ENCODE measurements at places on chromosomes 5 and 9. TPM values are rescaled to one million over a fixed set of nuclear protein-coding genes. Genes with fewer than 3 reads are reported as not detected.

Gene PCDHGA7
- 1.9 TPM for total RNA-seq

DNA sequence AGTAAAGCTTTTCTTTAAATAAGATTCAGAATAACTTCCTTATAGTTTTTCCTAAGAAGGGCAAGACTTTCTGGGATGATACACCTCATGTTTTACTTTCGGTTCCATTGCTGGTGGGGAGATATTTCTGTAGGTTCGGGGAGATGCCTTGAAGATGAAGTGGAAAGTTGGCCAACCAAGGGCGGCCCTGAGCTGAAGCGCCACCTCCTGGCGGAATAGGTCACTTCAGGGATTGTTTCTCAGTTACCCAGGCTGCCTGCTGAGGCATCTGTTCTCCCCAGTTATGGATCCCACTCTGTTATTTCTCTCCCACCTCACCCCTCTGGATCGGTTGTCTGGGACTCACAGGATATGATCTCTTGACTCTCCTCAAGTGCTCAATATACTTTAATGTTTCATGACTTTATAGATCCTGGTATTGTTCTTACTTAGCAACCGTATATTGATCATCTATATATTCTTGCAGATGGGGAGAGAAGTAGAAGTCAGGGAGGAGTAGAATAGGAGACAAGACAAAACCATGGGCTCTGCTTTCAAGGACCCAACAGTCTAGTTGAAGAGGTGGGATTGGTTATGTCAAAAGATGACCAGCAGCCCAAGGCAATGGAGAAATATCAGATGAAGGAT, 23.4 kb downstream of the MEGF10 start:
- DNase-seq, result peak; percentile 27

DNA sequence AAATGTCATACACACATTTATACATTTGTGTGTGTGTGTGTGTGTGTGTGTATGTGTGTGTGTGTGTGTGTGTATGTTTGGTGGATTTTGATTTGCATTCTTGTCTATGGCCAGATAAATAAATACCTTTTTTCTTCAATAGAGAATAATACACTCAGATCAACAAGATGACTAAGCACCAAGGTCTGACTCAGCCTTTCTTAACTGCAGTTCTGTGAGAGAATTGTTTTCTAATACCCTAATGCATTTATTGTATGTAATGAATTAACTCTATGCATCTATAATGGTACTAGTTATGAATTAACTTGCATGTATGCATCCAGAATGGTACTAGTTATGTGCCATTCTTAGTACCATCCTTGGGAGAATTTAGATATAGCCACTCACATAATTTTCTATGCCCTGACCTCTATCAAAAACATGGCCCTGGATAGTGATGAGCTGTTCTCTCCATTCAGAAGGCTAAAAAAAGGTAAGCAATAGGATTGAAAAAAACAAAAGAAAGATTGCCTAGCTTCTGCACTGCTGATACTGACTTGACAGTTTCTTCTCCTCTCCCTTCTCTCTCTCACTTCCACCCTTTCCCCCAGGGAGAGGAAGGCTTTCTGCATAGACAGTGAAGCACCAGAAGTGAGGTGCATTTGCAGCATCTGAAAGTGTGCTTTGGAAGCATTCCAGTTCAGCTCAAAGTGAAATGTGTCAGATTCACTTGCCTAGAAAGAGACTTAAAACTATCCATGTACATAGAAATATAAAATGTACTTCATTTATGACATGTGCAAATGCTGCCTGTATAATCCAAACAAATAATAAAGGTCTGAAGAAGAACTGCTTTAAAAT, 55.1 kb upstream of the CCDC112 start:
- DNase-seq, result no peak

GRCh38 chr5:167810573-167810972, 480.9 kb upstream of the WWC1 start:
- no peak for DNase-seq

Gene CDKN2B
- 4.5 TPM for total RNA-seq

DNA sequence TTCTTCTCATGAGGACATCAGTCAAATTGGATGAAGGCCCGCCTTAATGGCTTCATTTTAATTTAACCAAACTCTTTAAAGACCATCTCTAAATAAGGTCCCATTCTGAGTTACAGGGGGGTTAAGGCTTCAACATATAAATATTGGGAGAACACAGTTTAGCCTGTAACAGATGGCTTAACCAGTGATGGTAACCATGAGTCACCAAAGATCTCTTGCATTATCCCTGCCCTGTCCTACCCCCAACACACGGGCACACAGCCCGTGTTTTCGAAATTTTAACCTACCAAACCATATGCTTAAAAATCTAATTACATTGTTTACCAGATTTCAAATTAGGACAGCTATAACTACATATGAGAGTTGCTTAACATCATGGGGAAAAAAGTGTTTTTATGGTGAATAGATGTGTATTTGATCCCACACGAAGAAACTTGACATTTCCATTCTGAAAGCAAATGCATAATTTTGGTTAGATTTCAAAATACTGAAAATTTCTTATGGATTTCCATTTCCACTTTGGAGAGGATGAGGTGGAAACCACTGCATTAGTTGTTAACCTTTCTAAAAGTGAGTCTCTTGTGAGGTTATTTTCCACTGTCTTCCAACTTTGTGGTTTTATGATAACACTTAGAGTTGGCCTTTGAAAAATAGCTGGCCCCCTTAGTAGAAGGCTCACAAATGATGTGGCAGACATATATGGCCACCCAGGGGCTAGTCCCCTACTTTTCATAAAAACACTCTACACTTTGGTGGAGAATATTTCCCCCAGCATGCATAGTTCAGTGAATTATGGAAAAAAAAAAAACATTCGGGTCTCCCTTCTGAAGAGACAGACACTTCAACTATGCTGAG, 849.3 kb downstream of the TLE1 start:
- no peak for DNase-seq

Gene DNAH5
- 0.03 TPM for total RNA-seq

GRCh38 chr5:172434251-172434650, 20.1 kb downstream of the SH3PXD2B start:
- no peak for DNase-seq

- DNase-seq, result no peak
Measured at GRCh38 chr5:40378396-40379177, 301.1 kb upstream of the PTGER4 start.

- DNase-seq, result no peak
Measured at GRCh38 chr5:50501491-50502228, 60.6 kb upstream of the EMB start.

- no peak for DNase-seq
Measured at GRCh38 chr9:2216591-2216990, 201.4 kb downstream of the SMARCA2 start.

DNA sequence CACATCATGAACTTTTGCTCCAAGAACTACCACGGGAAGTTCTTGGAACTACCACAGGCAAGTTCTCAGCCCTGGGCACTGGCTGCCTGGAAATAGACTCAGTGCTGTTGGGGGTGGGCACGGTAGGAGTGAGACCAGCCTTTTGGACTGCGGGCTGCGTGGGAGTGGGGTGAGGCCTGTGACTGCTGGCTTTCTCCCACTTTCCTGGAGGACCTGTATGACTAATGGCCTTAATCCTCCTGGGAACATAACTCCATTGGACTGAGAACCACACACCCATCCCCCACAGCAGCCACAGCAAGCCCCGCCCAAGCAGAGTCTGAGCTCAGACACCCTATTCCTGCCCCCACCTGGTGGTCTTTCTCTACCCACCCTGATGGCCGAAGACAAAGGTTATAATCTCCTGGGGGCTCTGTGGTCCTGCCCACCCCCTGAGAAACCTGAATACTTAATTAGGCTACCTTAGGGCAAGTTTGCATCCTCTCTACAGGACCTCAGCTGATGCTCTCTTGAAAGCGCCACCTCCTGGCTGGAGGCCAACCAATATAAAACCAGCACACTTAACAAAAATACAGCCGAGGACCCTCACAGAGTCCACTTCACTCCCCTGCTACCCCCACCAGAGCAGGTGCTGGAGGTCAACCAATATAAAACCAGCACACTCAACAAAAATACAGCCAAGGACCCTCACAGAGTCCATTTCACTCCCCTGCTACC, 112.6 kb downstream of the CACNA1B start:
- DNase-seq, result no peak

DNA sequence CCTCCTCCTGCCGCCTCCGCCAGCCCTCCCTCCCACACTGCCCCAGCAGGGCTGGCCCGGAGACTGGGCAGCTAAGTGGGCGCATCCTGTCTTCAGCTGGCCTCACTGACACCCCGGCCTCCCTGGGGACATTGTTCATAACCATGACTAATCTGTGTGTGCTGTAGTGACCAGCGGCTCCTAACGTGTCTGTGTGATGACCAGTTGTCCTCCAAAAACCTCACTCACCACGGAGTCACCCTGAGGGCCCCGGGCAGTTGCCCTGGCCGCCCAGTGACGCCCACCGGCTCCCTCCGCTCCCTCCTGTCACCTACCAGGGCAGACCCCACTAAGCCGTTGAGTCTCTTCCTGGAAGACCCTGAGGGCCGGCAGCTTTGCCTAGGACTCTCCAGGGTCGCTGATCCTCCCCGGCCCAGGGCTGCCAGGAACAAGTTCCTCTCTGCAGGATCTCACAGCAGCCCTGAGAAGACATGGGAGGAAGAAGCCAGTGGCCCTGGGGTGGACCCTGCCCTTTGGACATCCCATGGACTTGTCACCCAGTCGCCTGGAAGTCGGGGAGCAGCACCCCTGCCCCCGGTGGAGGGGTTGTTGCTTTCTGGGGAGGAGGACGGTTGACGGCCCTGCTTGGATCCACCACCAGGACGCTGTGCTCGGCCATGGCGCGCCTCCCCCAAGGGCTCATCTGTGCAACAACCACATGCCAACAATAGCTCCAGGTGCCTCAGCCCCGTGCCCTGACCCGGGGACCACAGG, 110.2 kb upstream of the LMX1B start:
- DNase-seq, result no peak

DNA sequence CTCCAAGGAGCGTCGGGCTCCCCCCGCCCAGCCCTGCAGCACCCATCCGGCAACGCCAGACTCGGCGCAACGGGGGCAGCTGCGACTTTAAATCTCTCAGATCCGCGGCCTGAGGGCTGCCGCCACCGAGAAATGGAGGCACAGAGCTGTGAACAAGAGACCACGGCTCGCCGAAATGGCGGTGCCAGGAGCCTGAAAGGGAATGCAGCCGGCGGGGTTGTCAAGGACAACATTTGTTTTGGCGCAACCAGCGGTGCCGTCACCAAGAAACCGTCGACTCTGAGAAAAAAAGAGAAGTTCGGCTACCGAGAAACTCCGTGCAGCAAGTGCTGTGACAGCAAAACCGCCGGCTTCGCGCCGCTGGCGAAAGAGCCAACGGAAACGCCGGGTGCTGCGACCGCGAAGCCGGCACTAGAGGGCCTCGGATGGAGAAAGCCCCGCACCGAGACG, 2.1 kb upstream of the ANXA2R start:
- peak; percentile 69 for DNase-seq

DNA sequence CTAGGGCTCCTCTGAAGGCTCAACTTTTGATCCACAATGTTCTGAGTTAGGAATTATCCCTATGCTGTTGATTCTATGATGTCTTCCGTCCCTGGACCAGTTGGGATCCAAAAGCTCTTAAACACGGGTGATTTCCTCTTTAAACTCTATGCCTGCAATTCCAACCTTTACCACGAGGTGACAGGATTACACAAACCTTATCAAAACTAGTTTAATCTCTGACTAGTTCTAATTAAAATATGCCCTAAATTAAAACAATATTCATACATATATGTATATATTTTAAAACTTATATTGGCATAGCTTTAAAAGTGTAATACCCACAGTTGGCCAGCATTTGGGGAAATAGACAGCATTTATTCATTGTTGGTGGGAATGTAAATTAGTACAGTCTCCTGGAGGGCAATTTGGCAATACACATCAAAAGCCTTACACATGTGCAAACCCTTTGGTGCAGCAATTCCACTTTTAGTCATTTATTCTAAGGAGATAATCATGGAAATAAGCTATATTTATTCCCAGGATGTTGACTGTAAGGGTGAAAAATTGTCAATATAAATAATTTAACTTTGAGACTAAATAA, 51.6 kb upstream of the PHYKPL start:
- no peak for DNase-seq

GRCh38 chr5:59558501-59558900, 335.0 kb downstream of the PDE4D start:
- no peak for DNase-seq

GRCh38 chr9:6923086-6923485, 165.3 kb downstream of the KDM4C start:
- no peak for DNase-seq

- DNase-seq, result no peak
Measured at GRCh38 chr9:137426018-137426681, 3.0 kb downstream of the NOXA1 start.

- peak; percentile 33 for DNase-seq
Measured at GRCh38 chr5:14900693-14901461, 29.3 kb upstream of the ANKH start.

DNA sequence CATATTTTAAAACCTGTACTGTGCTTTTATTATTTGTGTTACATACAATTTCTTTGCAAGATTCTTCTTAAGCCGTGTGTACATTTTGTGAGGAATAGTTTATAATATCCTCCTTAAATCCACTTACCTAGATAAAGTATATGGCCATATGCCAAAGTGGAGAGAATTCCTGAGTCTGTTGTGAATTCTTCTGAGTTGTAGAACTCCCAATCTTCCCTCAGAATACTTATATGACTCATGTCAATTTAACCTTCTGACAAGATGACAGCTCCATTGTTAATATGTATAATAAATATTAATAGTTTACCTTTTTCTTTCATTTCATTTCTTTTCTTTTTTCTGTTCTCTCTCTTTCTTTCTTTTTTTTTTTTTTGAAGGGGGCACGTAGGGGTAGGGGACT, 6.0 kb upstream of the RICTOR start:
- DNase-seq, result no peak

- DNase-seq, result no peak
Measured at GRCh38 chr5:160919626-160920025, 67.6 kb upstream of the ATP10B start.

Measured in gastrocnemius medialis (tissue), 4 donors.